ENCODE measurements at places on chromosomes 2 and 18.

- DNase-seq = no peak
These were observed 14.1 kb downstream of the ZNF516 start for GRCh38 chr18:76480913-76481312.

DNA sequence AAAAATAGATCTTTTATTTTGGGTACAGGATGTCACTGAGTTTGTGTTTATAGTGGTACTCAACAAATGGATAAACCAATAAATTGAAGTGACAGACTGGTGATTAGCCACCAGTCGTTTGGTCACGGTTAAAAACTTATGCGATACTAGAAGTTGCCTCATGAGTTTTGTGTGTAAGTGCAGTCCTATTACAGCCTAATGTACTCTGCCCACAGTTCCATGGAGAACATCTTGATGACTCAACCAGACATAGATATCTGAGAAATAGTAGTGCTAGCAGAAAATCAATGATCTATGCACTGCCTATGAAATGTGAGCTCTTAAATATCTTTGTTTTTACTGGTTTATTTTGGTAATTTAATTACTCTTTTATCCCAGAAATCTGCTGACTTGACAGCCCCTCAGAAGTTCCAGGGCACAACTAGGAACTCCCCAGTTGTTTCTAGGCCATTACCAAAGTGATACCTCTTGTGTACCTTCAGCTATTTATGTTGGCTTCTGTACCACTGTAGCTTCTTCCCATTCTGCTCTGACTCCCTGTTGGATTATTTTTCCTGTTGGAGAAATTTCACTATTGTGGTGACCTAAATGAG is 209.1 kb upstream of the KCNJ3 start:
- no peak for DNase-seq

GRCh38 chr18:50671376-50671775 is 111.5 kb downstream of the MAPK4 start:
- DNase-seq = no peak

- no peak for DNase-seq
These were observed 141.9 kb upstream of the GCFC2 start for GRCh38 chr2:75852639-75853038.

Measured in GM04503 (cell line).